Fibroblast of lung (primary cell): ENCODE measurements at places on chromosomes 1 and 21. TPM values are rescaled to one million over a fixed set of nuclear protein-coding genes. Genes with fewer than 3 reads are reported as not detected.

Gene OR2AK2
- not detected in 2 replicates for total RNA-seq

Gene CELA3B
- not detected in 2 replicates for total RNA-seq

Gene ANKRD13C
- 30.2 and 31.1 TPM in 2 replicates for total RNA-seq

Gene CRNN
- not detected in 2 replicates for total RNA-seq

- DNase-seq = peak; percentile 28
Measured at GRCh38 chr1:64471218-64472039, 1.5 kb downstream of the CACHD1 start.

- DNase-seq = no peak
Measured at GRCh38 chr1:169105434-169106094, 926 bp upstream of the ATP1B1 start.

Gene RRP1
- 12.7 and 14.4 TPM in 2 replicates for total RNA-seq

DNA sequence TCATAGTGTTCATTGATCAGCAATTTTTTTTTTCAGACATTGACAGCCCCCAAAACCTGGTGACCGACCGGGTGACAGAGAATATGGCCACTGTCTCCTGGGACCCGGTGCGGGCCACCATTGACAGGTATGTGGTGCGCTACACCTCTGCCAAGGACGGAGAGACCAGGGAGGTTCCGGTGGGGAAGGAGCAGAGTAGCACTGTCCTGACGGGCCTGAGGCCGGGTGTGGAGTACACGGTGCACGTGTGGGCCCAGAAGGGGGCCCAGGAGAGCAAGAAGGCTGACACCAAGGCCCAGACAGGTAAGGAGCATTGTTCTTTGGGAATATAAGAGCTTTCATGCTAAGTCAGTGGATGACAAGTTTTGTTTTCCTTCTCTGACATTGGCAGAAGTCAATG, 49.3 kb downstream of the TNN start:
- DNase-seq = no peak

DNA sequence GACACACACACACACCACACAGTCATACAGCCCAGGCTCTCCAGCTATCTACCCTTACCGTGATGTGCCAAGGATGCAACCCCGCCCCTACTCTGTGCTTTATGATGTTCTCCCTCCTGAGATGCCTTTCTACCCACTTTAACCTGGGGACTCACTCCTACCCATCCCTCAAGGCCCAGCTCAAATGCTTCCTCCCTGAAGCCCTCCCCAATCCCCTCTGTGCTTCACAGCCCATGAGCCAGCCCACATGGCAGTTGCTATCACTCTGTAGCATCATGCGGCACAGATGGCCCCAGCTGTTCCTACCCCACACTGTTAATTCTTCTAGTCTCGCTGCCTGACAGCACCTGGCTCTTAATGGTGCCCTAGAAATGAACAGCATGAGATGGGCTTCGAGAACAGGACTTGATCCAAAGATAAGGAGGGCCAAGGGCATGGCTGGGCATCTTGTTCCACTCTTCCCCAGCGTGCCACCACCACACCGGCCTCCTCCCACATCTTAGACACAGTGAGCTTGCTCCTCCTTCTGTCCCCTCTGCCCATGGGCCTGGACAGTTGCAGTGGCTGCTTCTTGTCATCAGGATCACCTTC, 109.8 kb downstream of the GLIS1 start:
- DNase-seq = no peak

GRCh38 chr1:169119405-169119804, 12.9 kb downstream of the ATP1B1 start:
- peak; percentile 85 for DNase-seq

DNA sequence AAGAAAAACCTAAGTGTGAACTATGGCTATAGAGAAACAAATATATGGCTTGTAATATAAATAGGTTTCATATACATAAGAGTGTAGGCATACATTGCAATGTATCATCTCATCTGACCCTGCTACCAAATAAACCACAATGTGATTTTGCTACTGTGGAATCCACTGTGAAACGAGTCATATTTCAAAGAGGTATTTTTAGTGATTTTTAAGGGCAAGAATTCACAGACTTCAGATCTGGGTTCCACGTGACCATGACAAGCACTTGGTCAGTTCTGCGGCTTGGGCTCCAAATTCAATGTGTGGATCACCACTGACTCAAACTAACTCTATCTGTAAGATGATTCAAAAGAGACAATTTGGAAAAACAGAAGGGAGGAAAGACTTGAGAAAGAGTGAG, 147.0 kb upstream of the ERG start:
- peak; percentile 45 for DNase-seq

Gene GJA5
- total RNA-seq = not detected in 2 replicates
